ENCODE measurements at places on chromosomes 5 and 9.
A peak's percentile ranks its signal among the peaks of the same experiment; 100 is the strongest.

DNA sequence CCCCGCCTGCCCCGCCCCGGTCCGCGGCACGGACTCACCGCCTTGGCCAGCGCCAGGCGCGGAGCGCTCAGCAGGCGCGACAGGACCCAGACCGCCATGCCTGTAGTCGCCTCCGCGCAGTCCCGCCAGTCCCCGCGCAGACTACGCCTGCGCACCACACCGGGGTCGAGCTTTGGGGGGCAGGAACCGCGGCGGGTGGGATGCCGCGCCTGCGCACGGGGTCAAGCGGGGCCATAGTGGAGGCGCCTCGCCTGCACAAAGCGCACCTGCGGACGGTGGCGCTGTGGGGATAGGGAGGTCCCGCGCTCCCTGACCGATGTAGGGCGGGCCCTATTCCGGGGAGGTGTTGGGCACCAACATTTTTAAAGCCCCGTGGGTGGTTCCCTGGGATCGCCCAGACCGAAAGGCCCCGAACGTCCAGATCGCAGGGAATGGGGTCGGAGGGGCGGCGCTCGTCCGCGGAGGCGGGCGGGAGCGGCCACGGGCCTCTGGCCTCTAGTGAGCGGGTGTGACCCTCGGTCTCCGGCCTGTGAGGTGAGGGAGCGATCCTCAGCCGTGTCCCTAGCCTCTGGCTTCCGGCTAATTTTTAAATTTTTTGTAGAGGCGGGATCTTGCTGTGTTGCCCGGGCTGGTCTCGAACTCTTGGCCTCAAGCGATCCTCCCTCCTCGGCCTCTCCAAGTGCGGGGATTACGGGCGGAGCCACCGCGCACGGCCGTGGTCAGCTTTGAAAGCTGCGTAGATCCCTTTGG lies 70.8 kb upstream of the LPCAT1 start:
- DNase-seq: peak; percentile 27

GRCh38 chr5:135238622-135239452 lies 160.2 kb downstream of the MACROH2A1 start:
- DNase-seq: no peak

DNA sequence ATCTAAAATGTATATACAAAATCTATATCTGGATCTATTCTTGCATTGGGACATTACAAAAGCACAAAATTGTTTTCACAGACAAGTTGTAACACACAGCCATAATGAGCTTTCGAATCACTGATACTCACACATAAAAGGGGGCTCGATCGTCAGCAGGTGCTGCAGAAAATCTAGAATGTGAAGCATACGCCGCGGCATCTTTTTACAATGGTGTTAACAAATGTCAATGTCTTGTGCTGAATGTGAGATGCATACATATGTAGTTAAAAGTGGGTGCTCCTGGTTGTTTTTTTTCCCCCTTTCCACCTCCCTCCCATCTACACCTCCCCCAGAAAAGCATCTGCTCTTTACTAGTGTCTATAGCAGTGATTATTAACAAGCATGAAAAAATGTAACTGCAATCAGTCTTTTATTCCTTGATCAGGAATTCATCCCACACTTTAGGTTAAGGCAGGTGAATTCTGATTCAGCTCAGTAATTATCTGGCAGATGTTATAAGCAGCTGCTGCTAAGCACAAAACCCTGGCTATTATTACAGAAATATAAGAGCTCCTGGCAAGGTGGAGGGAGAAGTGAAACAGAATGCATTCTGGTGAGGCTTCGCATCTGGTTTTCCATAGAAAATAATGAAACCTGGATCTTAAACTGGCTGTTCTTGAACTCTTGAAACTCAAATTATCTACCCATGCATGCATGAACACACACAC lies 114.1 kb downstream of the MPDZ start:
- no peak for DNase-seq

DNA sequence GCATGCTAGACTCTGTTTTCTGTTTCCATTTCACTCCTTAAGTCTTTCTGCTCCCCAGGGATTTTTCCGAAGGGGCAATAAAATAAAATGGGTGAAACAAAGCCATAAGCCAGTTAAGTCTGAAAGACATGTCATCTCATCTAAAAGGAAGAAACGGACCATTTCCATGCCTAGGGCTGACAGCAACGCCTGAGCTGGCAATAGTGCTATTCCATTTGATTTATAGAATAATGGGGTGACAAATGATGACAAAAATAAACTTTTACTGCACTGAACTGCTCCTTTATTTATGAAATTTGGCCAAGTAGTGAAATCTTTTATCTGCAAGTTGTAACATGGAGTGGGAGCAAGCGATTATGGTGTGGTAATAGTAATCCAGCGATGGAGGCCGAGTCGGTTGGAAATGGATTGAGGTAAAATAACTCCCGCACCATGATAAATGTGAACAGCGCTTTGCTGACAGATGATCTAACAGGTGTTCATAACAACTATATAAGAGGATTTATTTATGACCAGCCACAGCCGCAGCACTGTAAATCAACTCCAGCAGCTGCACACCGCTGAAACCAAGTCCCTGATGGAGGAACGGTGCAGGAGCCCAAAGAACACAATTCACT lies 219.8 kb upstream of the TBCA start:
- no peak for DNase-seq

GRCh38 chr5:31614151-31615020 lies 24.5 kb upstream of the PDZD2 start:
- DNase-seq: no peak

GRCh38 chr9:133702798-133703590 lies 35.2 kb downstream of the SARDH start:
- DNase-seq: no peak

GRCh38 chr5:171592736-171593135 lies 173.3 kb downstream of the FGF18 start:
- no peak for DNase-seq

GRCh38 chr5:44160369-44160768 lies 228.9 kb downstream of the FGF10 start:
- DNase-seq: no peak

DNA sequence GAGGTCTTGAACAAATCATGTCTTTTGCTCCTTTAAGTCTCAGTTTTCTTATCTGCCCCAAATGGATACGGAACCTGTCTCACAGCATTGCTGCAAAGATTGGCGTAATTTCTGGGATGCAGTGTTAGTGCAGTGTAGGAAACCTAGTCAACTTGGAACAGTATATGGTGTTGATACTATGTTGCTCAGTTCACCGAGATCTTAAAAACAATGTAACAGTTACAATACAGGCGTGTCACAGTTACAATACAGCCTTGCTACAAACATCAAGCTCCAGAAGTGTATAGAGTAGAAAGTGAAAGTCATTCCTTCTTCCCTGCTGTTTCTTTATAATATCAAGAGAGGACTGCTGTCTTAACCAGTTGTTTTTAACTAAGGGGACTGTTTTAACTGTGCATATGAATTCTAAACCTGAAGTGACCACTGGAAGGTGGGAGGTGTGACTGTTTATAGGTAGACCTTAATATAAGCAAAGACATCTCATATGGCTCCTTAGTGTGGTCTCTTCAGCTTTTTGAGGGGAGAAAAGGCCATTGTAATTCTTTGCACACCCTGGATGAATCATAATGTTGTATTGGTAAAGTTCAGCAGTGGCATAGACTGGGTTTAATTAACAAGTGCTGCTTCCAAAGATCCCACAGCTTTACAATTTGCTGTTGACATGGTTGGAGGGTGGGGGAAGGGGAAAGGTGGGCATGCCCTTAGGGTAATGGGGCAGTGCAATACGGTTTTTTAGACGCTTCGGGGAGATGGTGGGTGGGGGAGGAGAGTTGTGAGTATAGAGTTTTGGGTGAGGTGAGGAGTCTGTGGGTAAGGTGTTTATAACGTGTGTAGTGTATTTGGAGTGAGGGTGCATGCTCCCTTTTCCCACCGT lies 12.9 kb downstream of the PRRC2B start:
- DNase-seq: no peak

DNA sequence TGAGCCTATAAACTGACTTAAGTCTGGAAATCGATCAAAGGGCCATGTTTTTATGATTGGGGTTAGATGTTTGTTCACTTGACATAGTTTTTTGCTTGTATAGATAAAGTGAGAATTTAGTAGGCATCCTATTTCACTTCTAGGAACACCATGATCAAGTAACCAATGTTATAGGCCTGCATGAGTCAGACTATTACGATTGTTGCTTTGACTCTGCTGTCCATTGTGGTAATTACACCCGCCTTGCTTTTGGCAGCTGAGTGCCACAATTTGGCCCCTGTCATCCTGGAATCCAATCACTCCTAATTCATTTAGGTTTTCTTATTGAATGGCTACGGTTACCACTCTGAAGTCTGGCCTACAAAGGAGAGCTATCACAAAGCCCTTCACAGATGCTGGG lies 67.8 kb upstream of the IL33 start:
- no peak for DNase-seq

DNA sequence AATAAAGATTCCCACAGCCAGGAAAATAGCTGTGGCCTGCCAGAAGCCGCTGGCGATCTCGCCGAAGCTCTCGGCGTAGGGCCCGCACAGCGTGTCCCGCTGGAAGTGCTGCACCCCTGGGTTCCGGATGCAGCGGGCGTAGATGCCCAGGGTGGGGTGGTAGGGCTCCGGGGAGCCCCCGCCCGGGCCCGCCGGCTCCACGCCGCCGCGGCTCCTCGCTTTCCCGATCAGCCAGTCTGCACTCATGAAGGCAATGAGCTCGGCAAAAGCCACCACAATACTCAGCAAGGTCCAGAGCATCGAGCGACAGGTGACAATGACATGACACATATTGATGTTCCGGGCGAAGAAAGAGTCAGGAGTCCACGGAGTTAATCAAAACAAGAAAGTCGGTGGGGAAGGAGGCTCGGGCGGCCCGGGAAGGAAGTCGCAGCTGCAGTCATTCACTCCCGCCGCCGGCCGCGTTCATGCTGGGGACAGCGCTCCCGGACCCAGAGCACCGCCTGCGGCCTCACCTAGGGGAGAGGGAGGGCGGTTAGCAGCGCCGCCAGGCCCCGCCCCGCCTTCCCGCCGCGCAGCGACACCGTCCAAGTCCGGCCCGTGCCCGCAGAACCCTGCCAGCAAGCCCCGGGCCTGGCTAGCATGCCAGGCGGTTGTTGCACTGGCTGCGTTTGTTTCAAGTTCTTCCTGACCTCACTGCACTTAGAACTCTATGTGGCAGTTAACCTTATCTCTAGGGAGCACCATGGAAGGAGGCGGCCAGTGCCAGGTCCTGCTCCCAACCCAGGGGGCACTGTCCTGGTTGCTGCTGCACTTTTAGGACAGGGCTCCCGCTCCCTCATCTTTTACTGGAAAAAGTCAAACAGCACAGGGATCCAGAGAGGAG lies 138.4 kb downstream of the LHFPL2 start:
- no peak for DNase-seq

DNA sequence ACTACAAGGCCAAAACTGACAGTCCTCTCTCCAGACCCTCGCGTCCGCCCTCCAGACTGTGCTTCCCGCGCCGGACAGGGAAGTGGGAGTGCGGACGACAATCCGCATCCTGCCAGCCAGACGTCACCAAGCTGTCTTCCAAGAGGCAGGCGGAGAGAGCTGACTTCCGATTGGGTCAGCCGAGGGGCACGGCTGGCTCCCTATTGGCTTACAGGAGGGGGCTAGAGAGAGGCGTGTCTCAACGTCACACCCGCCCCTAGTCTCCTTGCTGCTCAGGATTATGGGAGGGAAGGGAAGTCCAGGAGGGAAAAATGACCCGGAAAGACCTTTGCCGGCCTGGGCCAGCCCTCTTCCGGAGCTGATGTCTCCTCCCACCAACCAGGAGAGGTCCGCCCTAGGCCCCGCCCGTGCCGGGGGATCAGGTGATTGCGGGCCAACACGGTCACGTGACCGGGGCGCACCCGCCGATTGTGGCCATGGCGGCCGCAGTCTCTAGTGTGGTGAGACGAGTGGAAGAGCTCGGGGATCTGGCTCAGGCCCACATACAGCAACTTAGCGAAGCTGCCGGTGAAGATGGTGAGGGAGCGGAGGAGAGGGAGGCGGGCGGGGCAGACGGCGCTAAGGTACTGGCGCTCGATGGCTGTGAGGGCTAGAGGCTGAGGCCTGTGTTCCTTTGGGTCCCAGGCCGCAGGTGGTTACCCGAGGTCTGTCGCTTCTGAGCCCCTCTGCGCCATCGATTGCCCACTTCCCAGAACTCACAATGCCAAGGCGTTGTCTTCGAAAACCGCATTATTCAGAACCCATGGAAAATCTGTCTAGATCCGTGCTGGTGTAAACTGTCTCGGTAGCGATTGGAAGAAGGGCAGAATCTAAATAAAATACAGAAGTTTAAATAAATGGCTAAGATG lies at the start of gene RIMOC1:
Gene RIMOC1 (plus strand): TSS at position 453 of the 908 bp plus-strand sequence. CDS start 24 bp downstream, at position 477.
- DNase-seq: peak; percentile 99

- no peak for DNase-seq
These were observed 144.0 kb downstream of the GABBR2 start for GRCh38 chr9:98564714-98565113.

DNA sequence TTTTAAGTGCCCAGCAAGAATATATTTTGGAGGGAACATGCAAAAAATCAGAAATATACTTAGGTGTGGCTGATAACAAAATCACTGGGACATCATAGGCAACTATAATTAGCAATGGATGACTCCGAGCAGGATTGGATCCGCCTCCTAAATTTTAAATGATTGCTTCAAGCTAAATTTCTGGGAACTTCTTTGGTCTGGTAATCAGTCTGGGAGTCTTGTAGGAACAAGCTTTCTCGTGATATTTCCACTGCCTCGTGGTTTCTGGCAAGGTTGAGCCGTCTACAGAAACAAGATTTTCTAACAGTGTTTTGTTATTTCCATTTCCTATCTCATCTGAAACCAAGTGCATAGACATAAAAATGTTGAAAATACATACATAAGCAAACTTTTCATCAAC lies 232.6 kb downstream of the BNC2 start:
- DNase-seq: no peak

- no peak for DNase-seq
These were observed 6.6 kb downstream of the SAXO1 start for GRCh38 chr9:19026375-19026774.

DNA sequence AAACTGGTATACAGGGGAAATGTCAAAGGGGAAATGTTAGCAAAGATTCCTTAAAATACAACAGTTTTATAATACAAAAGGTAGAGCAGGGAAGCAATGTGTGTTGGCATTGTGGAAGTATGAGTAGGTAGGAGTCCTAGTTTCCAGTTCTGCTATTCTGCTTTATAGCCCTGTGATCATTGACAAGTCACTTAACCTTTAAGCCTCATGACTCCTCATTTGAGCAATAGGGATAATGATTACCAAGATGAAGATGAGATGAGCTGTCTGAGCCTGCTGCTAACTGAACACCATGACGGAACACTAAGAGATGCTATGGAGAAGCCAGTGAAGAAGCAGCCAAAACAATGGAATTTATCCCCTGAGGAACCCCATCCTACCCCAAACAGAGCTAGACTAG lies 251.7 kb downstream of the PAPPA start:
- no peak for DNase-seq

- no peak for DNase-seq
These were observed 607.4 kb downstream of the KIF4B start for GRCh38 chr5:155620821-155621410.

- peak; percentile 58 for DNase-seq
These were observed 17.9 kb downstream of the CXCL14 start for GRCh38 chr5:135560858-135561257.

Measured in fibroblast of skin of left quadriceps (primary cell).